A375 (cell line): ENCODE measurements at places on chromosomes 7 and 10. TPM values are rescaled to one million over a fixed set of nuclear protein-coding genes. Genes with fewer than 3 reads are reported as not detected.

The GPR146 gene
- total RNA-seq = 1.7 and 1.8 TPM in 2 replicates

The TNS3 gene
- total RNA-seq = 31.9 and 32.0 TPM in 2 replicates

The HSPB1 gene
- 38.0 and 66.4 TPM in 2 replicates for total RNA-seq

The DOCK1 gene
- total RNA-seq = 31.6 and 40.7 TPM in 2 replicates

The ACTR1A gene
- 70.9 and 76.0 TPM in 2 replicates for total RNA-seq

The TMEM270 gene
- total RNA-seq = 0.93 TPM in 1 of 2 replicates, not detected in the other

The PKD2L1 gene
- not detected in 2 replicates for total RNA-seq

The VWC2 gene
- total RNA-seq = not detected in 2 replicates

The FOXI2 gene
- total RNA-seq = not detected in 2 replicates

The POU6F2 gene
- 0.34 TPM in 1 of 2 replicates, not detected in the other for total RNA-seq
